ENCODE measurements at places on chromosomes 5 and 9.
A peak's percentile ranks its signal among the peaks of the same experiment; 100 is the strongest.

- DNase-seq: no peak
Observed at GRCh38 chr5:168006456-168007130, 284.9 kb upstream of the WWC1 start.

DNA sequence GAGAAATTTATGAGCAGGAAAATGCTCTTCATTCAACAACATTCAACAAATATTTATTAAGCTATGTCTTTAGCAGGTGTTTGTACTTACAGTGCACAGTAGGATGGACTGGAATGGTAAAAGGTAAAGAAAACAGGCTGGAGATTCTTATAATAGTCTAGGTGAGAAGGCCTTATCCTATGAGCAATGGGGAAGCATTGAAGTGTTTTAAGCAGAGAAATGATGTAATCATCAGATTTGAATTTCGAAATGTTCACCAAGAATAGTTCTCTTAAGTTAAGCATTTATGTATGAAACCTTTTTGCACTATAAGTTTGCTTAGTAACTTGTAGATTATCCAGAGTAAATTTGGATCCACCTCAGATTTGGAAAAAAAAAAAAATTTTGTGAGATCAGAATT is 209.3 kb downstream of the NR3C1 start:
- DNase-seq: no peak

GRCh38 chr9:93126151-93126781 is 7.8 kb downstream of the NINJ1 start:
- no peak for DNase-seq

GRCh38 chr9:105393576-105394344 is 54.1 kb upstream of the FSD1L start:
- DNase-seq: no peak

- DNase-seq: no peak
Observed at GRCh38 chr5:33888587-33888986, 3.2 kb downstream of the ADAMTS12 start.

- no peak for DNase-seq
Observed at GRCh38 chr5:170178814-170179213, 54.0 kb upstream of the C5orf58 start.

- DNase-seq: no peak
Observed at GRCh38 chr9:20224756-20225155, 397.5 kb downstream of the MLLT3 start.

DNA sequence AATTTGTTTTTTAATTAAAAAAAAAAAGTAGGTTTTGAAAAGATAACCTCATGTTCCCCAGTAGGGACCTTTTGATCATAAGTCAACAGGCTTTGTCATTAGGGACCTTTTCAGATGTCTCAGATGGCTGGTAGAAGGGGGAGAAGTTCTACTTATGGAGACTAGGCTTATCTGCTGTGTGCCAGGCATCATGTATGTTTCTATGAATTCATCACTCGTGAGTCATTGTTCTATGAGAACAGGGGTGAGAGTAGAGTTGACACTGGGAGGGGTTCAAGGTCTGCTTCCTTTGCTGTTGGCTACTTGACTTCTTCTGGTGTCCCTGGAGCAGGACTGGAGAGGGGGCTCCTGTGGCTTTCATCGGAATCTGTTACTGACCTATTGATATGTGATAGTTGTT is 138.8 kb downstream of the KDM4C start:
- DNase-seq: no peak

GRCh38 chr5:68273717-68274409 is 58.3 kb downstream of the PIK3R1 start:
- no peak for DNase-seq

GRCh38 chr5:7425830-7426229 is 29.9 kb downstream of the ADCY2 start:
- DNase-seq: no peak

GRCh38 chr9:17750269-17750668 is 171.4 kb downstream of the SH3GL2 start:
- no peak for DNase-seq

GRCh38 chr5:144125163-144125726 is 45.2 kb downstream of the YIPF5 start:
- DNase-seq: no peak

- no peak for DNase-seq
Observed at GRCh38 chr5:52783226-52783959, 4.3 kb upstream of the ITGA1 start.

GRCh38 chr9:89048616-89049015 is 57.3 kb downstream of the S1PR3 start:
- no peak for DNase-seq

DNA sequence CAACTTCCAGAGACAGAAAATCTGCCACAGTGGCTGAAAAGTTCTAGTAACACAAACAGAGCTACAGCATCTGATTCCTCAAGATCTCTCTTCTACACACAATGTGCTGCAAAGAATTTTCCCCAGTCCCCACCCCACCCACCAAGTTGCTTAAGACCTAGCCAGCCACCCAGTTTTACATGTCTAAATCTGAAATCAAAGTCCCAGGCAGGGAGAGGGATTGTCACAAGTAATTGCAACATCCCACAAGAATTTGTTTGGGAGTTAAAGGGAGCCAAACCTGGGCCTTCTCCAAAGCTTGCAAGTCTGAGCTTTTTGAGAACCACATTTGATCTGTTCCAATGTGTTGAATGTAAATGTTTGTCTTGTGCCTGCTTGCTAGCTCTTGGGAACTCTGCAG is 15.5 kb downstream of the IGIP start:
- no peak for DNase-seq

GRCh38 chr5:56053363-56053762 is 58.6 kb upstream of the IL6ST start:
- no peak for DNase-seq

GRCh38 chr9:133569891-133570690 is 35.6 kb downstream of the ADAMTSL2 start:
- no peak for DNase-seq

DNA sequence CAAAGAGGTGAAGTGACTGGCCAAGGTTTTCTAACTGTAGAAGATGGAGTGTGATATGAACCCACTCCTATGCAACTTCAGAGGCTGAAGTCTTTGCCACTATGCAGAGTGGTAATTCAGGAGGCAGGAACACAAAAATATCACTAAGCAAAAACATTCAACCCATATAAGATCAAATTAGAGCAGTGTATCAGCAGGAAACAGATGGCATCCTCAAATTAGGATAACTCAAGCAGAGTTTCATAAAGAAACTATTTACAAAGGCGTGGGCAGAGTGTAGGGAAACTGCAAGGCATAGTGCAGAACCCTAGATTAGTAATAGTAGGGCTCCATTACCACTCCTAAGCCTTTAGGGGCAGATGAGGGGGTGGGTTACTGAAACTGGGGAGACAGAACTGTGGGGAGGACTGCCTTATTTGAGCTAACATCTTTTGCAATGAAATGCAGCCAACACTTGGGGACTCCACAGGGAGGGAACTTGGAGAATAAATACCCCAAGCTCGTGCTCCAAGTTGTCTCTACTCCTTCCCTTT is 72.2 kb downstream of the PTTG1 start:
- no peak for DNase-seq

GRCh38 chr9:114156657-114157421 is 1.5 kb downstream of the COL27A1 start:
- no peak for DNase-seq

DNA sequence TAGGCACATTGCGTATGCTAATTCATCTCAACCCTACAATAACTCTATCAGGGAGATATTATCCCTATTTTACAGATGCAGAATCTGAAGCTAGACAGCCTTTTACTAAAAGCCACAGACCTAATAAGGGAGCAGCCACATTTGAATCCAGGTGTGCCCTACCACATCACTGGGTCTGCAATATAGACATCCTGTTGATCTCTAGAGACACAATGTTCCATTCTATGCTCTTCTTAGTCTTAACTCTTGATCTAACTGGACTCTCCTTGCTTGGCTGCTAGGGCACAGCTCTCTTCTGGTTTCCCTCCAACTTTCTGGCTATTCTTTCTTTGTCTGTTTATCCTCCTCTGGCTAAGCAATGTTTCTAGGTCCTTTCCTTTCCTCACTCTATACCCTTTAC is 1.4 kb upstream of the SPATA6L start:
- DNase-seq: peak; percentile 37

- no peak for DNase-seq
Observed at GRCh38 chr5:50710838-50711237, 44.4 kb downstream of the PARP8 start.

GRCh38 chr5:57041570-57041969 is 89.6 kb upstream of the MIER3 start:
- DNase-seq: no peak

DNA sequence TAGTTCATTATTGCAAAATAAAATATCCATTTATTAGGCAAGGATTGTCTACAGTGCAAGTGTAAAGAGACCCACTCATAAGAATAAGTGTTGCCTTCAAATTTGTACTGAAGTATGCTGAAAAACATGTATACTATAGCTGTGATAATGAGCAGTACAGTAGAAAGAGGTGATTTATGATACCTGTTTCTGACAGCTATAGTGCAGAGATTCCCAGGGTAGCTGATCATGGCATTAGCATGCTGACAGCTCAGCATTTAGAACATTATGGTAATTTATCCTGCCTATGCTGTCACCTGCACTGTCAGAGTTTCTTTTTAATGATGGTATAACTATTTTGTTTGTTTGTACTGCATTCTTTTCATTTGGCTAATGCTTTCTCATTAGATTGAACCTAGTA is 177.6 kb upstream of the TLX3 start:
- no peak for DNase-seq

GRCh38 chr9:115627511-115627910 is 509.6 kb upstream of the TNC start:
- DNase-seq: no peak

DNA sequence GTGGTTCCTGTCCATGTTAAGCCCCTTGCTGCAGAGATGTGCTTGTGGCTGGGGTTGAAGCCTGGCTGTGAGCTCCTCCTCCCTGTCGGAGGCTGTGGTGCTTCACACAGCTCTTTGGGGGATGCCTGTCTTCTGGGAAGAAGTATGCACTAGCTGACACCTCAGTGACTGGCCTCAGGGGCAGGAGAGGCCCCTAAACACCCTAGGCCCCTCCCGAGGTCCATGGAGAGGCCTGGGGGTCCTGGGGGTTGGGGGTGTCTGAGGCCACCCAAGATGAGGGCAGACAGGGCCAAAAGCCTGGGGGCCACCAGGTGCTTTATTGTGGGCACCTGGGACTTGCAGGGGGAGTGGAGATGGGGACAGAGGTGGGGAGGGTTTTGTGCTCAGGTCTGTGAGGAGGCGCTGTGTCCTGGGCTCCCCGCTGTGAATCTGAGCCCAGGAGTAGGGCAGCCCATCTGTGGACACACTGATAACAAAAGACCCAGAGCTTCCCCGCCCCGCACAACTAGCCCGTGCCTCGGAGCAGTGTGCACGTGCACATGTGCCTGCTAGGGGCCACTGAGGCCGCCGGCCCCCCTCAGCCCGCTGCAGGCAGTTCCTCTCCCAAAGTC is 92.0 kb downstream of the PHF2 start:
- no peak for DNase-seq

GRCh38 chr9:89501311-89501898 is 3.5 kb upstream of the SEMA4D start:
- DNase-seq: no peak

GRCh38 chr5:103587185-103587748 is 24.7 kb upstream of the NUDT12 start:
- DNase-seq: no peak

GRCh38 chr5:102080288-102080687 is 215.8 kb downstream of the SLCO4C1 start:
- DNase-seq: no peak

- DNase-seq: no peak
Observed at GRCh38 chr9:104900871-104901270, 27.1 kb downstream of the ABCA1 start.

DNA sequence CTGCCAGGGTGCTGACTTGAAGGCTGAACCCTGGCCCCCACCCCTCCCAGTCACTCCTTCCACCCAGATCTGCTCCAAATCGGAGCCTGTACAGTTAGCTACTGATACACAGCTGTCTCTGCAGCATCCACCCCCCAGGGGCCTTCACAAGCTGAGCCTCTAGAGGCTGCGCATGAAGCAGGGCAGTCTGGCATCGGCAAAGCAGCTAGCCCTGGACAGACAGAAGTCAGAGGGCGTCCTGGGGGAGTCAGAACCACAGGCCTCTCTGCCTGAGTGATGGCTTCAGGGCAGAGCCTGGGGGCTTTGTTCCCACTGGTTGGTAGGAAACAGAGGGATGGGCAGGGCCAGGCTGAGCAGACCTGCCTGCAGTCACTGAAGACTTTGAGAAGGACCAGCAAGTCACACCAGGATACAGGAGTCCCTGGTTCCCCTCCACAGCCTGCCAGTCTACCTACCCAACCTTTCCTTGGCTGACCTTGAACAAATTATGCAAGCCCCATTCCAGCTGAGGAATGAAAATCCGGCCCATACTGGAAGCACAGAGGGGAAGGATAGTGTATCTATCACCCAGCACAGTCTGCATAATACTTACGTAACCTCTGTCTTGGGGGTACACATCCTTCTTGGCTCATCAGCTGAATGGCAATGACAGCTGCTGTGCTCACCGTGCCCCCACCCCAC is 8.8 kb downstream of the VDAC1 start:
- DNase-seq: no peak

GRCh38 chr9:24516463-24516862 is 29.2 kb downstream of the IZUMO3 start:
- DNase-seq: no peak

GRCh38 chr5:132102101-132102701 is 28.6 kb downstream of the CSF2 start:
- peak; percentile 45 for DNase-seq

DNA sequence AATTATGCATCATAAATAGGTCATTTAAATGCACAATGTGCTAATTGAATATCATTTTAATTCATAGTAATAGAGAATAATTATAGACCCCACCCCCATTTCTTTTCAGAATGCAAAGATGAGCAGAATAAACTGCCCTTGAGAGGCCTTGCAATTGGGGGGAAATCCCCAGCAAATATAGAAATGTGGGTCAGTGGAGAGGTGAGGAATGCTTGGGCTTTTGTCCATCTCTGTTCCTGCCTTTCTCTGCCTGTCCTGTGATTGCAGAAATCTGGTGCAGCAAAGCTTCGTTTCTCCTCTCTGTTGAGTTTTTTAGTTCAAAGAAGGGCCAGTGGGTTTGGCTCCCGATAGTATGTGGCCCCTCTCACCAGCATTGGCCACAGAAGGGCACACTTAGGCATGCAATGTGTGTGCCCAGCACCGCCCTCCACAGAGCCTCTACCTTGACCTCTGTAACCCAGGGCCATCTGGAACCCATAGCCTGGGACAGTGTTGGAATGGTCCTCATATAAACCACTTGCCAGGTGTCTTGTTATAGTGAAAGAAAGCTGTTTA is 164.2 kb downstream of the SEMA6A start:
- no peak for DNase-seq

DNA sequence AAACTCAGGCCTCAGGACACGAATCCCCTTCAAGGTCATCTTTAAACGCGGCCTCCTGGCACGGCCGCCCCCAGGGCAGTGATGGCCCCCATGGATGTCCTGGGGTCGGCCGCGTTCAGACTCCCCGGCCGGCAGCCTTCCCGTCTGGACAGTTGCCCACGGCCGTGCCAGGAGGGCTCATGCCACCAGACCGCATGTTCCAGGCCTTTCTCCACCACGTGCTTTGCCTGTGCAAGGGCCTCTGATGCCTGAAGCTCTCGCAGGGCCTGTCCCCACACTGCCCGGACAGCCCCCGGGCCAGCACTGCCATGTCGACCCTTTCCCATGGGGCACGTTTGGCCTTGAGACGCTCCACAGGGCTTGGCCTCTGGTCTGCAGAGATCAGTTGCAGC is 34.6 kb downstream of the SLC9A3 start:
- DNase-seq: no peak

Data from T-cell (primary cell).